ENCODE measurements at places on chromosomes 6 and 20. TPM values are rescaled to one million over a fixed set of nuclear protein-coding genes. Genes with fewer than 3 reads are reported as not detected.

- DNase-seq = no peak
Observed at GRCh38 chr20:43465625-43465943, 7.9 kb downstream of the SRSF6 start.

DNA sequence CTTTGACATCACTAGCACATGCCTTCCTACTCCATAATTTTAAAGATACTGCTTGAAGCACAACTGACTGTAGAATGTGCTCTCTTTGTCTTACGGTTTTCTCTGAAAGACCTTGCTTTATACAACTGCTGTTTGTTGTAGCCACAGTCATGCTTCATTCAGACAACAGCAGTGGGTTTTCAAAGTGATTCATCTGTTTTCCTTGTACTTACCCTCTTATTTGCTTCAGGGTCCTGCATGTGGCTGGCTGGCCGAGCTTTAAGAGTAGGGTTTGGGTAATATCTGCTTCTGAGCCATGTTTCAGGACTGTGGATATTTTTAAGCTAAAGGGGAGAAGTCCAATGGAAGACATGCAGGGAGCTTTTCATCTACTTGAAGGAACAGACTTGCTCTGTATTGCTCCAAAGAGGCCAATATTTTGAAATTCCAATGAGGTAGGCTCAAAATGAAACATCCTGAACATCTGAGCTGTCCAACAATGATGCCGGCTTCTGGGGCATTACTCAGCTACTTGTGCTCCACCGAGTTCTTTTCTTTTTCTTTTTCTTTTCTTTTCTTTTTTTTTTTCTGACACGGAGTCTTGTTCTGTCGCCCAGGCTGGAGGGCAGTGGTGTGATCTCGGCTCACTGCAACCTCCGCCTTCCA is 160.2 kb upstream of the SGK1 start:
- DNase-seq = no peak

The PLCB4 gene
- 5.3 TPM for total RNA-seq

The GHRH gene
- total RNA-seq = not detected

DNA sequence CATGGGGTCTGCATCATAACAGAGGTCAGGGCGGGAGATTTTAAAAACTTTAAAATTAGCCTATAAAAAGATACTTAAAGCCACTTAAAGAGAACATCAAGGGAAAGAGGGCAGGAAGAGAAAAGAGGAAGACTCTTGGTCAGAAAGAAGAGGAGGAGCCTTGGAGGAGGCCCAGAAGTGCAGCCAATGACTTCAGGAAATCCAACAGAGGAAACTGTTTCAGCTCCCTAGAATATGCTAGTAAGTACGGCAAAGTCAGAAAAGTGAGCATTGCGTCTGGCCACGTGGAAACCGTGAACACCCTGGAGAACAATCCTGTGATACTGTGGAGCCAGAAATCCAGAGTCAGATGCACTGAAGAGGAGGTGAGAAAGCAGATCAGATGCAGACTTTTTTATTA is 22.5 kb upstream of the NHSL1 start:
- no peak for DNase-seq

GRCh38 chr6:107083047-107083768 is 32.1 kb downstream of the BEND3 start:
- no peak for DNase-seq

GRCh38 chr20:56429502-56429901 is 17.4 kb downstream of the CASS4 start:
- DNase-seq = no peak

The DNMT3B gene
- total RNA-seq = 1.5 TPM

The BTNL2 gene
- not detected for total RNA-seq

GRCh38 chr6:76035713-76036112 is 36.7 kb downstream of the IMPG1 start:
- DNase-seq = no peak
